Upper lobe of right lung (tissue), 1 donor: ENCODE measurements at places on chromosomes 1 and 21. TPM values are rescaled to one million over a fixed set of nuclear protein-coding genes. Genes with fewer than 3 reads are reported as not detected.

DNA sequence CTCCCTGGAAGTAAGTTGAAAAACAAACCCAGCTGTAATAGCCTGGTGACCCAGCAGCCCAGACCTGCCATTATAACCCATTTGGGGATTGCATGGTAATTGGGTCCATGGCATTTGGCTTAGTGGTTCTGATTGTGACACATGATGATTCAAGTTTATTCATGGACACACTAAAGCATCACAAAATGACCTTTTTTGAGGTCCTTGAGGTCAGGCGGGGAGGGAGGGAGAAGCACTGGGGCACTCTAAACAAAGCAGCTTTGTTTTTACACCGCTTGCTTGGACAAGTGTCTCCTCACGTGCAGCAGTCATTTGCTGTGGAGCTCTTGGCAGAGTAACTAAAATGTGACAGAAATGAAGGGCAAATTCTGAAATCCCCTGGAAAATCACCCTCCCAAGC, 241.0 kb upstream of the SGIP1 start:
- H3K4me1 ChIP-seq = no peaks in the 10 kb centered on the region
- no peaks in the 10 kb centered on the region for H3K36me3 ChIP-seq
- no peak for DNase-seq
- H3K27me3 ChIP-seq = no peaks in the 10 kb centered on the region
- H3K4me3 ChIP-seq = no peak overlapping the region
- H3K27ac ChIP-seq = no peak overlapping the region

- H3K4me1 ChIP-seq = no peaks in the 10 kb centered on the region
- H3K36me3 ChIP-seq = no peaks in the 10 kb centered on the region
- peak overlapping the region; percentile 50 for H3K4me3 ChIP-seq
- H3K27me3 ChIP-seq = no peaks in the 10 kb centered on the region
These were observed 494.7 kb upstream of the ADGRL2 start for GRCh38 chr1:81305997-81306452.

- peaks cover 48% of the 10 kb centered on the region for H3K4me1 ChIP-seq
- peaks cover 33% of the 10 kb centered on the region for H3K36me3 ChIP-seq
- H3K4me3 ChIP-seq = peak overlapping the region; percentile 92
- peak overlapping the region; percentile 96 for H3K27ac ChIP-seq
- no peak for DNase-seq
These were observed 810 bp downstream of the ZBTB37 start for GRCh38 chr1:173869021-173869359.

GRCh38 chr1:67741121-67741520, 56.1 kb downstream of the GADD45A start:
- H3K4me3 ChIP-seq = no peak overlapping the region
- H3K27me3 ChIP-seq = no peaks in the 10 kb centered on the region
- H3K27ac ChIP-seq = no peak overlapping the region
- DNase-seq = no peak

DNA sequence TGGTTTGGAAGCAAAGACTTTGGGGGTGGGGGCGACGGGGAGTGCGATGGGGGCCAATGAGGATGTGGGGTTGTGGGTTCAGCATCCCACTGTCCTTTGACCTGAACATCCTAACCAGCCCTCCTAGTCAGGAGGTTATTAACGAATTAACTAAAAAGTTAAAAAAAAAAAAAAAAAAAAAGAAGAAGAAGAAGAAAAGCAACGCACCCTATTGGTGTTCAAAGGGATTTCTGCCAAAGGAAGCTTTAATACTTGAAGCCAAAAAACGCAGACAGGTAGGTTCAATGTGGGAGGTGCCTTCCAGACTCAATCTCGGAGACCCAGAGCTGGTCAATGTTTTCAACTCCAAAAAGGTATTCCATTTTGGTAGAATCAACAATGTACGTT, 2.2 kb downstream of the CLIC6 start:
- peaks cover 29% of the 10 kb centered on the region for H3K27me3 ChIP-seq
- no peak for DNase-seq
- no peak overlapping the region for H3K27ac ChIP-seq
- H3K4me1 ChIP-seq = peaks cover 6% of the 10 kb centered on the region

DNA sequence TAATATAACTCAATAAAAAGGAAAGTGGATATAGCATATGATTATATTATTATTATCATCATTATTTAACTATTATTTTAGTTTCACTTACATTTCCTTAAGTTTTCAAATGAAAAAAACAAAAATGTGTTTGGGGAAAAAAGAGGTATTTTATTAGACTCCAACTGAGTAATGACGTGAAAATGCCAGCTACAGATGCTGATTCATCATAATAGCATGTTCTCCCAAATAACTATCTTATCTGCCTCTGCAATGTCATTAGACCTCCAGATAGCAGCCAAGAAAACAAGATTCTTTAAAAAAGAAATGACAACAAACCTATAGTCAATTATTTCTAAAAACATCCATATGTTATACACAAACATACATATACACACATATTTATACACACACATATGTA, 1071.9 kb upstream of the TMPRSS15 start:
- no peak overlapping the region for H3K27ac ChIP-seq
- H3K27me3 ChIP-seq = no peaks in the 10 kb centered on the region
- DNase-seq = no peak

DNA sequence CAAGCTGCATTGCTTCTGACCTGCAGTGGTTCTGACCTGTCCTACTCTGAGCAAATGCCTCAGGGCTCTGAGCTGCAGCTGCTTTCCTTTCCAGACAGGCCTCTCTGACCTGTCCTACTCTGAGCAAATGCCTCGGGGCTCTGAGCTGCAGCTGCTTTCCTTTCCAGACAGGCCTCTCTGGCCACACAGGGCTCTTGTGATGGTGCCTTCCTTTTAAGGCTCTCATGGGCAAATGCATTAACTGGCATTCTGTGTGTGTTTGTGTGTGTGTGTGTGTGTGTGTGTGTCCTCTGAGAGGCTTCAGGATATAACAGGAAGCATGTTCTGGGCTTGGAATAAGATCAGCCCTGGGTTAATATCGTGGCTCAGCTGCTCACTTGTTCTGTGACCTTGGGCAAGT, 131.3 kb downstream of the NTPCR start:
- H3K27ac ChIP-seq = no peak overlapping the region
- no peaks in the 10 kb centered on the region for H3K4me1 ChIP-seq
- no peak overlapping the region for H3K4me3 ChIP-seq
- no peaks in the 10 kb centered on the region for H3K27me3 ChIP-seq
- DNase-seq = no peak

GRCh38 chr1:41152622-41153044, 89.5 kb downstream of the SCMH1 start:
- no peaks in the 10 kb centered on the region for H3K36me3 ChIP-seq
- no peak for DNase-seq
- H3K4me3 ChIP-seq = no peak overlapping the region
- no peak overlapping the region for H3K27ac ChIP-seq

GRCh38 chr1:39508857-39509305, 17.4 kb downstream of the BMP8A start:
- H3K27me3 ChIP-seq = no peaks in the 10 kb centered on the region
- DNase-seq = no peak
- H3K4me3 ChIP-seq = no peak overlapping the region
- no peak overlapping the region for H3K27ac ChIP-seq
- no peaks in the 10 kb centered on the region for H3K36me3 ChIP-seq
- no peaks in the 10 kb centered on the region for H3K4me1 ChIP-seq

DNA sequence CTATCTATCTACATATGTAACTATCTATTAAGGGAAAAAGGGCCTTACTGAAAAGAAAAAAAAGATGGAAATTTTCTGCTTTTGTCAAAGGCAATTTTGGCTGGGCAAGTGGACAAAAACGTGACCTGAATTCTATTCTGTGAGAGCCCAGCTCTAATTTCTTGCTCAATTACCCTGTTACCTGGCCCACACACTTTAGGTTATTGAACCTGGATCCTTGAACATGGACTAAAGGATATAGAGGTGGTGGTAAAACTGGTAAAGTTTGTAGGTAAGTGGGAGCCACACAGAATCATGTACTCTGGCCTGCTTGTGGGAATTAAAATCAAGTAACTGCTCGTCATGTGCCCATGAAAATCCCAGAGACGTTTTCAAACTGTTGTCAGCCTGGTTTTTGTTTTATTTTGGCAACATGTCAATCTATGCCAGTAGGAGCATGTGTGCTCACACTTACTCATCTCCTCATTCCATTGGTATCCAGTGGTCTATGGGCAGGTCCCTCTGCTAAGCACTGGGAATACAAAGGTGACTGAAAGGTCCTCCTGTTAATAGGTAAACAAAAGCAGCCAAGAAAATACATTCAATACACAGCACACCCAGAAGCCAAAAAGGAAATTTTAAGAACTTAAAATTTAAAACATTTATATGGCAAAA, 113.7 kb upstream of the WARS2 start:
- no peaks in the 10 kb centered on the region for H3K4me1 ChIP-seq
- no peak overlapping the region for H3K4me3 ChIP-seq
- no peaks in the 10 kb centered on the region for H3K27me3 ChIP-seq
- H3K27ac ChIP-seq = no peak overlapping the region

GRCh38 chr1:222109836-222110235, 367.9 kb upstream of the DUSP10 start:
- H3K4me1 ChIP-seq = no peaks in the 10 kb centered on the region
- H3K27ac ChIP-seq = no peak overlapping the region
- H3K27me3 ChIP-seq = no peaks in the 10 kb centered on the region

DNA sequence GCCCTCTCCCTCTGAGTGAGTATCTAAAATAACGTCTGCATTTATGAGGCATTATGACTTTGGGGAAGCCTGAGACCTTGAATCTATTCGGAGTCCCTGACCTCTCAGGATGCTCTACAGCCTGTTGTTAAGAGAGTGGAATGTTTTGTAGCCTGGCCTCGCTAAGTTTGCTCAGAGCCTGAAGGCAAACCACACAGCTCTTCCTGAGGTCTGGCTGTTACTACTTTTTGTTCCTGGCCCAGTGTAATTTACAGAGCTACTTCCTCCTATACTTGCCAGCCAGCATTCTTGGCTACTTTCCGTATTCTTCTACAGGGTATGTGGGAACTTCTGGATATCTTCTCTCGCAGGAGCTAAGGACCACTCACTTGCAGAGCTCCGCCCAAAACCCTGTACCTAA, 3.6 kb upstream of the ZMYM4 start:
- no peak overlapping the region for H3K4me3 ChIP-seq
- DNase-seq = no peak
- peak overlapping the region; percentile 27 for H3K27ac ChIP-seq
- H3K36me3 ChIP-seq = no peaks in the 10 kb centered on the region

- no peak overlapping the region for H3K27ac ChIP-seq
- peaks cover 4% of the 10 kb centered on the region for H3K27me3 ChIP-seq
- H3K36me3 ChIP-seq = no peaks in the 10 kb centered on the region
- H3K4me3 ChIP-seq = no peak overlapping the region
- peaks cover 7% of the 10 kb centered on the region for H3K4me1 ChIP-seq
These were observed 4.4 kb upstream of the ADAMTS1 start for GRCh38 chr21:26849428-26850115.

DNA sequence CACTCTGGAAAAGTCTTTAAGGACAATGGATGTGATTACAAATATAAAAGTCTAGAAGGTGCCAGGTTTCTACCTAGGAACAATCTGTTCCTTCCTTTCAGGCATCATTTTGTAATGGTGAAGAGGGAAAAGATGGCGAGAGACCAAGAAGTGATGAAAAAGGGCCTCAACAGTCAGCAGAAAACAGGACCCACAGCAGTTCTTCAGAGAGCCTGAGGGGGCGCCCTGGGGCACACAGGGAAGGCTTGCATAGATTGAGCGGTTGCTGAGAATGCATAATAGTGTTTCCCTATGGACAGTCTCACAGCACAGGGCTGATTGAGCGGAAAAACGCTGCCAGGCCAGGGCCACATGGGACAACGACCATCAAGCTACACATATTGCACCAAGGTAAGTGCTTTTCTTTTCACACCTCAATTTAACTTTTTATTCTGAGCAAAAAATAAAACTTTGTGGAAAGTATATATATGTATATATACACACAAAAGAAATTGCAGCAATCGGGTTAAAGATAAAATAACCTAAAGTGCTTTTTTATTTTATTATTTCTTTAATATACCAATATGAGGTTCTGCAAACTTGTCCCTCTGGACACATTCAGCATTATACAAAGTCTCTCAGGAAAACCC, 3.1 kb upstream of the YRDC start:
- peaks cover 28% of the 10 kb centered on the region for H3K4me1 ChIP-seq
- no peak overlapping the region for H3K4me3 ChIP-seq
- peaks cover 29% of the 10 kb centered on the region for H3K36me3 ChIP-seq
- no peaks in the 10 kb centered on the region for H3K27me3 ChIP-seq

DNA sequence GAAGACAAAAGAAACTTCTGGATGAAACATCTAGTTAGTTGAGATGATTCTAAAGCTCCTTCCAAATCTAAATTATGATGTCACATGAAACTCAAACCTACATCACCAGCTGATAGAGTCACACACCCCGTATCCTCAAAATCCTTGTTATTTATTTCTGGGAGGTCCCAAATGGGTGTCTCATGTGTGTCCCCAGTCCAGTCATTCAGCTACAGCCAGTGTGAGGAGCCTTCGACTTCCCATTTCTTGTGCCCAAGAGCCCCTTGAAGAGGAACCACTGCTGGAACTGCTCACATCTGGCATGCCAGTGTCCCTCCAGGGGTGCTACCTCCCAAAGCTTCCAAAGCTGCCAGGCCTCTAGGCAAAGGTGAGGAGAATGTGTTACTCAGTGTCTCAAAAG, 32.5 kb upstream of the KCNA3 start:
- no peak overlapping the region for H3K27ac ChIP-seq
- H3K4me3 ChIP-seq = no peak overlapping the region
- no peaks in the 10 kb centered on the region for H3K36me3 ChIP-seq
- no peak for DNase-seq
- no peaks in the 10 kb centered on the region for H3K27me3 ChIP-seq

- no peak for DNase-seq
- H3K27ac ChIP-seq = no peak overlapping the region
- H3K4me3 ChIP-seq = no peak overlapping the region
- H3K27me3 ChIP-seq = no peaks in the 10 kb centered on the region
These were observed 49.7 kb downstream of the IVNS1ABP start for GRCh38 chr1:185267301-185267700.

- no peaks in the 10 kb centered on the region for H3K36me3 ChIP-seq
- no peak for DNase-seq
- no peak overlapping the region for H3K27ac ChIP-seq
- no peak overlapping the region for H3K4me3 ChIP-seq
- no peaks in the 10 kb centered on the region for H3K27me3 ChIP-seq
- peaks cover 5% of the 10 kb centered on the region for H3K4me1 ChIP-seq
These were observed 116.9 kb downstream of the EDEM3 start for GRCh38 chr1:184637664-184638240.

- peaks cover 48% of the 10 kb centered on the region for H3K36me3 ChIP-seq
- H3K27me3 ChIP-seq = no peaks in the 10 kb centered on the region
- no peak overlapping the region for H3K4me3 ChIP-seq
These were observed 7.5 kb downstream of the ZNF692 start for GRCh38 chr1:248851390-248851789.

RC3H1 gene
- 36.5 TPM for total RNA-seq

KCNN3 gene
- total RNA-seq = 7.6 TPM

AGBL4 gene
- total RNA-seq = not detected

GADD45A gene
- total RNA-seq = 16.4 TPM

CRNN gene
- total RNA-seq = not detected

SH3BGRL3 gene
- 169 TPM for total RNA-seq

ADGRL4 gene
- 31.9 TPM for total RNA-seq

ACTN2 gene
- 2.8 TPM for total RNA-seq

CDA gene
- 8.8 TPM for total RNA-seq

AK5 gene
- not detected for total RNA-seq

TCEANC2 gene
- 4.7 TPM for total RNA-seq

S100A8 gene
- total RNA-seq = 266 TPM

RGS1 gene
- 27.8 TPM for total RNA-seq
